ENCODE measurements at places on chromosomes 6 and 20.

DNA sequence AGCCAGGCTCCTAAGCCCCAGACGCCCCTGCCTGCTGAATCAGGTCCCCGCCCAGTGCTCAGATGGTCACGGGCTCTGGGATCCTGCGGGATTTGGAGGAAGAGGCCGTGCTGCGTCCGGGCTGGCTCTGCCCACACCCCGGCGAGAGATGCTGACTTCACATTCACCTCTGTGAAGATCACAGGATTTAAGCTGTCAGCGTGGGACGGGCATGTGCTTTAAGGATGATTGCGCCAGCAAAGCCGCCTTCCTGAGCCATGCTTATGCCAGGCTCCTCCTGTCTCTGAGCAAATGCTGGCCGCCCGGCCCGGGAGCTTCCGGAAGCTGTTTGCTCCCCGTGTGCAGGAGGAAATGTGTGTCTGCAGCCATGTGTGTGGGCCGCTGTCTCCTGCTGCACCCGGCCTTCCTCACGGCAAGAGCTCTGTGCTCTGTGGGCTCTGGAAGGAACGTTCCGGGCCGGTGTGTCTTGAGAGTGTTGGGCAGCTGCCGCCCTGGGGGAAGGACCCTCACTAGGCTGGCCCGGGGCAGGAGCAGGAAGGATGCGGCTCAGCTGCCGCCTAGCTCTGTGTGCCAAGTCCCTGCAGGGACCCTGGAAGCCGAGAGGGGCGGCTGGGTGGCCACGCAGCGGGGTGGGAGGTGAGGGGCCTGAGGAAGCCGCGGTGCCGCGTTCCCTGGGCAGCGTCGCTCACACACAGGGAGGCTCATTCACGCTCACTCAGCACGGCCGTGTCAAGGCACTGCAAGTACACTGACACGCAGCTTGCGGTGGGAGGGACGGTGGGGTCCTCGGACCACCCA lies 19.0 kb upstream of the BHLHE23 start:
- no peak for DNase-seq

- no peak for DNase-seq
Observed at GRCh38 chr6:22003287-22003686, 293.5 kb downstream of the PRL start.

GRCh38 chr20:42083280-42083679 lies 465.1 kb upstream of the CHD6 start:
- DNase-seq: no peak

GRCh38 chr6:43086022-43086658 lies 10.0 kb downstream of the PTK7 start:
- DNase-seq: no peak

GRCh38 chr20:24667689-24668383 lies 198.4 kb downstream of the SYNDIG1 start:
- no peak for DNase-seq

DNA sequence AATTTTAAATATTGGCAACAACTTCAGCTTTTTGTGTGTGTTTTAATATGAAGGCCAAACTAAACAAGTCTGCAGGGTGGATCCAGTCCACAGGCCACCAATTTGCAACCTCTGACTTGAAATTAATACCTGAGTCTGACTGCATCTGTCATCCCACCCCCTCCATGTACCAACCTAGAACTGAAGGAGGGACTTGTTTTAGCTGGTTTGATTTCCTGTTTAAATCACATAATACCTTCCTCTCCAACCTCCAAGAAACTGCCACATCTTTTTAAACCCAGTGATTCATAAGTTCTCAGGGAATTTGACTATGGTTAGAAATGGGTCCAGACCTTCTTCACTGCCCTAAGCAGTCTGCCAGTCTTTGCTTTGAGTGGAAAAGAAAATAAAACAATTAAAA lies 21.6 kb downstream of the RNF8 start:
- no peak for DNase-seq
